Colonic mucosa (tissue), 4 donors: ENCODE measurements at places on chromosomes 12 and 14. TPM values are rescaled to one million over a fixed set of nuclear protein-coding genes. Genes with fewer than 3 reads are reported as not detected.

The KERA gene
- not detected for total RNA-seq

The MYF5 gene
- total RNA-seq = not detected

The CCDC197 gene
- not detected for total RNA-seq

The CLEC12A gene
- 0.72 TPM for total RNA-seq

The RNF212B gene
- total RNA-seq = not detected
